Astrocyte of the hippocampus (primary cell): ENCODE measurements at places on chromosomes 4 and X.
A peak's percentile ranks its signal among the peaks of the same experiment; 100 is the strongest.

DNA sequence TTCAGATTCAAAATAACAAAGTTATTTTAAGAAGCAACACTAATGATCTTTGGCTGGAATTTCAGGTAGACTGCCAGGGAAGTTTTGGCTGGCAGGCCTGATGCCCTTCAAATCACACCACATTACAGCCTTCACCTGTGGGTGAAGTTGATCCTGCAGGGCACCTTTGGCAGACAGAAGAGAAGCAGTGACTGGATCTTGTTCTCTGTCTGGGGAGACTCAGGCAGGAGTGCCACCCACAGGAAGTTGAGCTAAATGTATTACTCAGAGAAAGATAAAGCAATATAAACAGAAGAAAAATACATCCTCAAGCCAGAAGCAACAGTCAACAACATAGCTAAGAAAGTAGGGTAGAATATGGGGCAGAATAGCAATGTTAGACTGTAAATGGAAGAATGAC lies 12.8 kb upstream of the CFAP299 start:
- peak; percentile 68 for DNase-seq

DNA sequence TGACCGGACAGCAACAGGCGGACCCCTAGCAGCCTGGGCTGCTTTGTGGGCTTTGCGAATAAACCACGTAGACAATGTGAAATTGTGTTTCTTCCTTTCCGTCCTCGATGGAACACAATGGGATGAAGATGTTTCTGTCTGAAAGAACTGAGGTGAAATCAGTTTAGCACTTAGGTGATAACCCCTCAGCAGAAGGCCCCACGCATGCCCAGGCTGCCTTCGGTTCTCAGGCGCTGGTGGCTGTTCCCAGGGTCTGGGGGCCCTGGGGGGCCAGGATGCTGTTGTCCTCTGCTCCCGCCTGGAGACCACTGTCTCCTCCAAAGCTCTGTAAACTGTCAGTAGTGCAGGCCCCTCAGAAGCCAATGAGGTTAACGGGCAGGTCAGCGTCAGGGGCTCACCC lies 73.9 kb upstream of the HGFAC start:
- DNase-seq = no peak

DNA sequence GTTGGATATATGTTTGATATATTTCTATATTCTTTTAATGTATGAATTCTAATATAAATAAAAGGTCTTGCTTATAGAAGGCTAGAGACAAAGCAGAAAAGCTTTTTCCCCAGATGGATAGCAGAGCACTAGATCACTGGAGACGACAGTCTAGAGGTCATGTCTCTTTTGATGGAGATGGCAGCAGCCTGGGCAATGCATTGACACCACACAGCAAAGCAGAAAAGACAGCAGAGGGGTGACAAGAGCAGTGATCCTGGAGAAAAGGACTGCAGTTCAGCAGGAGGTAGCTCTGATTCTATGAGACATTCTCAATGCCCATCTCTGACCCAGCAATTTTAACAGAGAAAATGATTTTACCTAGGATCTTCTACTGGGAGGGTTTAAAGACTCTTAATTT lies 210.6 kb downstream of the DTHD1 start:
- no peak for DNase-seq

GRCh38 chr4:174474457-174475075 lies 47.7 kb downstream of the HPGD start:
- no peak for DNase-seq

DNA sequence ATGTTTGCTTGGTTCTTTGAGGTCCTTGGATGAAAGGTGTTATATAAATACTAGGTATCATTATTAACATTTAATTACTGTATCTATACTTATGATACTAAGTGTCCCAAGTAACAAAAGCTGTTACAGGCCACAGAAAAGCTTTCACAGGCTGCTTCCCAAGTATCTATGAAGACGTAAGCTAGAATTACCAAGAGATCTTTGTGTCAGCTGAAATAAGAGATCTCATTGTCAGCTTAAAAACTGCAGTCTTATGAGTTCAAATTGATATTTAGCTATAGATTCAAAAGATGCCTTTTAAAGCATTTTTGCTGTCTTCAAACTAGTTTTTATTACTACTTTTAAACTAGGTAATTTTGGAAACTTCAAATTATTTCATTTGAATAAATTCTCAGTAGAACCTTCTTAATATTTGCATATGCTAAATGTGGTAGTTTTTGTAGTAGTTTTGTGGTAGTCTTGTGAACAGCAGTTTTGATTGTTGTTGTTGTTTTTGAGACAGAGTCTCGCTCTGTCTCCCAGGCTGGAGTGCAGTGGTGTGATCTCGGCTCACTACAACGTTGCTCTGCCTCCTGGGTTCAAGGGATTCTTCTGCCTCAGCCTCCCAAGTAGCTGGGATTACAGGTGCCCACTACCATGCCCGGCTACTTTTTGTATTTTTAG lies 170.0 kb upstream of the RPL34 start:
- no peak for DNase-seq

DNA sequence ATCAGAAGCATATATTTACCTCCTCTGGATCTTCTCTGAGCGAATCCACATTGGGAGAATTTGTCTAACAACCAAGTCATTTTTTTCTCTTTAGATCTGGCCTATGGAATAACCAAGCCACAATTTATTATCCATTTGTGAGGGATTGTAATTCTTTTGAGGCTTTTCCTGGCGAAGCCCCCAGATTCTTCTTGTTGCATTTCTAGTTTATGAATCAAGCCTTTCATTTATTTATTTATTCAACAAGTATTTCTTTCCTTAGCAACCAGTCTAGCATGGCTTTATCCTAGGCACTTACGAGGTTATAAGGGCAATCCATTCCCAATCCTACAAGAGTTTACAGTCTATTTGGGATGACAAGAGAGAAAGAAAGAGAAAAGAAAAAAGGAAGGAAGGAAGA lies 18.4 kb upstream of the FNIP2 start:
- peak; percentile 86 for DNase-seq

DNA sequence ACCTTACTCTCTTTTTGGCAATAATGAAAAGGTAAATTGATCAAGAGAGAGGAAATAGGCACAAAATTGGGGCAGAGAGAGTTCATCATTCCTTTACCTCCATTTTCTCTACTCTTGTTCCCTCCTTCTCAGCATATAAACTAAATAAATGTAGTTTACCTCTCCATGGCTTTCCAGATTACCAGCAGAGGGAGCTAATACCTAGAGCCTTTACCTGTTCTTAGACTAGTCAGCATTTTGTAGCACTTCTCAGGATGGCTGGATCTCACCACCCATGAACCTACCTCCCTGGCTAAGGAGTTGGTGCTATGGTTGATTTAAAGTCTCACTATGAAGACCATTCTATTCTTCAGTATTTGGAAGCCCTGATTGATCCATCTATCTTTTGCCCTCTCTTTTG lies 15.7 kb downstream of the OFD1 start:
- DNase-seq = peak; percentile 54

- DNase-seq = no peak
Measured at GRCh38 chr4:107380836-107381438, 339.1 kb downstream of the PAPSS1 start.

DNA sequence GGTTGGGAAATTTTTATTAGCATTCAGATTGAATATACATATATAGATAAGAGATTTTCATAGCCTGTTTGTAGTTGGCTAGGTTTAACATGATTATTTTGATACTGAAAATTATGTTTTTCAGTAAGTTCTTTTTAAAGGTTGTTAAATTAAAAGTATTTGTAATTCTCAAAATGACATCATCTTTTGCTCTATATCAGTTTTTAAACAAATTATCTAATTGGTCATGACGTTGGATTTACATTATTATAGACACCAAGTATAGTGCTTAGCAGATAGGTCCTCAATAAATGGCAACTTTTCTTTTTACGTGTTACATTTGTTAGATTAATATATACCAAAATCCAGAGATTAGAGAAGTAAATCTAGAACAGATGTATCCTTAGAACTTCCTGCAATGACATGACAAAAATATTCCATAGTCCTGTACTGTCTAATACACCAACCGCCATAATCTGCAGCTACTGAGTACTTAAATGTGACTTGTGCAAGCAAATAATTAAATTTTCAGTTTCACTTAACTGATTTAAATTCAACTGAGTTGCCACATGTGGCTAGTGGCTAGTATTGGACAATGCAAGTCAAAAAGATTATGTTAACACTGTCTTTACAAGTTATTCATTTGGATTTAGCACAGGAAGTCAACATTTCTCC lies 1613.1 kb upstream of the TENM3 start:
- no peak for DNase-seq

GRCh38 chr4:99529228-99529627 lies 18.4 kb downstream of the C4orf17 start:
- DNase-seq = no peak

- DNase-seq = no peak
Measured at GRCh38 chrX:12410523-12410922, 272.2 kb downstream of the FRMPD4 start.

- peak; percentile 84 for DNase-seq
Measured at GRCh38 chr4:139176302-139177048, 543 bp downstream of the ELF2 start.

DNA sequence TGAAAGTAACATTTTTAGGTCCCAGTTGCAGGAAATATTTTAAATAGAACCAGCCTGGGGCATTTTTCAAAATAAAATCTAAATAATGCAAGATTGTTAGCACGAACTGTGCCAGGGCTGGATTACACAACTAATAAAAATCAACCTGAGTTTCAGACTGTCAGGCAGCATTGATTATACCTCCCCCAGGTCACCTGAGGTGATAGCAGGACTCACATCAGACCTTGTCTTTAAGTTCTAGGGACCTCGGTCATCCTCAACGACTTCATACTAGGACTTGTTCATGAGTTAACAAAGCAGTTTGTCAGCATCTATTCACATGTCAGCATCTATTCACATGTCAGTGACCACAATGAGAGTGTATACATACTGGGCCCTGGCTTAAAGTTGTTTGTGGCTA lies 8.7 kb upstream of the TEX13A start:
- no peak for DNase-seq

GRCh38 chr4:142416121-142416520 lies 430.0 kb downstream of the INPP4B start:
- DNase-seq = peak; percentile 41

DNA sequence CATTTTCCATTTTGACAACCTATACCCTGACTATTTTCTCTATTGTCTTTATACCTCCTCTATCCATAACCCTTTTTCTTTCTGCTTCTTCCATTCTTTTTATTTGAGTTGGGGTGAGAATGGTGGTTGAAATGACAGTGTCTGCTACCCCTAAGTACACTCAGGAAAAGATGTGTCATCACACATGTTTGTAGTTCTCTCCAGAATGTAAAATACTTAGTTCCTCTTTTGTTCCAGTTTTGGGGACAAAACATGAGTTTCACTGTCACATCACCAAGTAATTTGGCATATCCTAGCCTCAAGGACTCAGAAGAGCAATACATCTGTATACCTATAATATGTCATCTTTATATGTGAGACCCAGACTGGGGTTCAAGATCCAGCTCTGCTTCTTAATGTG lies 90.3 kb downstream of the COMMD8 start:
- DNase-seq = no peak

DNA sequence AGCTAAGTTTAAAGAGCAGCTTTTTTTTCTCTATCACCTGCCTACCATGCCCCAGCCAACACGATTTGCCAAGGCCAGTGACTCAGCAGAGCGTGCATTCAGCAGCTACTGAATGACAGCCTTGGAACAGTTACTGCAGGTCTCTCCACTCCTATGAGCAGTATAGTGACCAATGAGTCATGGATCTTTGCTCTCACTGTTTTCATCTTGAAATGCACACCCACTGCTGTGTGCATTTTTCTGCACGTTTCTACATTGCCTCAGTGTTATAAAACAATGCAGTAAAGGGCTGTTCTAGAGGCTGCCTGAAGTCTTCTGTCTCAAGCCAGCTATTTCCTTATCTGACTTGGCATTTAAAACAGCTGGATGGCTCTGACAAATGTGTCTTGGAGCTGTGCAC lies 66.0 kb upstream of the C4orf54 start:
- DNase-seq = peak; percentile 88

DNA sequence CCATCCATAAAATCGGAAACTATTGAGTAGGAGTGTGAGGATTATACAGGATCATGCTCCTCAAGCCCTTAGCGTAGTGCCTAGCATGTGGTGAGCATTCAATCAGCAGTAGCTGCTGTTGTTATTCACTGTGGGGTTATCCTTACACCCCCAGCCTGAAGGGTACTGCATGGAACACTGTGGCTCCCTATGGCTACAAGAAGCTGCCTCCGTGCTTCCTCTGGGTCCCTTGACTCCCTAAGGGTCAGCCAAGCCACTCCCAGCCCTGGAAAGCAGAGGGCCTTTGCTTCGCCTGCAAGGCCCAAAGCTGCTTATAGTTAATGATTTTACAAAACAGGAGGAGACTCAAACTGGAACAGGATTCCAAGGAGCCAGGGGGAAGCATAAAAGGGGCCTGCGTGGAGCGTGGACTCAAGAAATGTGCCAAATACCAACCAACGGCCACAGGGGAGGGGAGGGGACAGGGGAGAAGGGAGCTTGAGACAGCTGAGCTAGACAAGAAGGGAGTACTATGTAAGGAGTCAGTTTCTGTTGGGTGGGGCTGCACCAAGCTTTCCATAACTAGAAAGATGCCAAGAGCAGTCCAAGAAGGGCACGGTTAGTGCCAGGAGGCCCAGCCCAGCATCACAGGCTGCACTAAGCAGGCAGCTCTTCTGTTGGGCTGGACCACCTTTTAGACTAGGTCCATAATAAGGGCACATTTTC lies 15.9 kb downstream of the SEPTIN6 start:
- no peak for DNase-seq

GRCh38 chr4:158172261-158173258 lies at the start of gene GASK1B:
Gene GASK1B, minus strand, starts transcription at chr4:158173025. Its CDS starts 1,650 bp downstream, at chr4:158171375.
- DNase-seq = peak; percentile 79

- DNase-seq = no peak
Measured at GRCh38 chr4:81410680-81411079, 61.0 kb downstream of the RASGEF1B start.

- peak; percentile 31 for DNase-seq
Measured at GRCh38 chrX:7987160-7988012, 60.2 kb upstream of the PNPLA4 start.

DNA sequence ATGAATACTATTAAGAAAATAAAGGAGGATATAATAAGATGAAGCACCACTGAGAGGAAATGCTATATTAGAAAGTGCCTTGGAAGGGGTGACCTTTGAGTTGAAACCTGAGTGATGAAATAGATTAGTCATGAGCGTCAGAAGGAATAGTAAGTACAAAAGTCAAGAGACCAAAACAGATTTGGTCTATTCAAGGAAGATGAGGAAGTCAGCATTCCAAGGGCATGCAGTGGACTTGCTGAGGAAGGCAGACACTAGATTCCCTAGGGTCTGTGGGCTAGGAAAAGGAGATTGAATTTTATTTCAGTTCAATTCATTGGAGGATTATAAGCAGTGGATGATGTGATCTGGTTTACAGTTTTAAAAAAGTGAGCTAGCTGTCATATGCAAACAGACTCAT lies 73.0 kb upstream of the WDFY3 start:
- no peak for DNase-seq

DNA sequence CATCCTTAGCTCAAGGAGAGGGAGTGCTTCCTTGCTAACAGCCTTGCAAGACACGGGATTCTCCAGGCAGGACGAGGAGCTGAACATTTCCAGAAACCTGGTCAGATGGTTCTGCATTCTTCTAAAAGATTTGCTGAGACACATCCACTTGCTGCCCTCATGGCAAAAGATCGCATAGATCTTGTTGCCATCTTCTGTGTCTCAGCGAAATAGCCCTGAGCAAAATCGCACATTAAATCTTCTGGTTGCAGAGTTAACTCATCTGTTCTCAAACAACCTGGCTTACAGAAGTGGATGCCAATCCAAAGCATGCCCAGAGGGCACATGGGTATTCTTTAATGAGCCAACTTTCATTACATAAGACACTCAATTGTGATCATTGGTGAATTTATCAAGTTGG lies 167.5 kb downstream of the PRKX start:
- no peak for DNase-seq

- peak; percentile 60 for DNase-seq
Measured at GRCh38 chrX:151871244-151871643, 41.4 kb upstream of the MAGEA4 start.
